ENCODE measurements at places on chromosomes 12 and 14.
A peak's percentile ranks its signal among the peaks of the same experiment; 100 is the strongest.

- no peak for DNase-seq
Observed at GRCh38 chr14:61129168-61129745, 148.2 kb downstream of the SLC38A6 start.

DNA sequence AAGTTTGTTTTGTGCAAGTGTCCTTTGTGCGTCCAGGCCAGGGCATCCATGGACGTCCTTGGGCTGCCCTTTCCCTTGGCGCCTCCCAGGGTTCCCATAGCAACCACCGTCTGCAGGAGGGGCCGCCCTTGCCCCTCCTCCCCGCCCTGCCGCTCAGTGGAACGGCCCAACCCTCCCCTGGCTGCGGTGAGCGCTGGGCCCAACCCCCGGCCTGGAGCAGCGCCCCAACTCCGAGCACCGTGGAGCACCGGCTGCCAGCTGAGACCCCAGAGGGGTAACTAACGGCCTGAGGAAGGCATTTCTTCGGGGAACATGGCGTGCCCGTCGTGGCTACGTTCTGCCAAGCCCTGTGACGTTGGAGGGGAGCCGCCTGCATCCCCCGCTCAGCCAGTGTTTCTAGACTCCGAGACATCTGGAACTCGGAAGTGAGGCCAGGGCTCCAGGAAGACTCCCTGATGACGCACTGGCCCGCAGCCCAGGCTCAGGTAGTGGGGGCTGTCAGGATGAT, 5.3 kb upstream of the ACACB start:
- peak; percentile 23 for DNase-seq

DNA sequence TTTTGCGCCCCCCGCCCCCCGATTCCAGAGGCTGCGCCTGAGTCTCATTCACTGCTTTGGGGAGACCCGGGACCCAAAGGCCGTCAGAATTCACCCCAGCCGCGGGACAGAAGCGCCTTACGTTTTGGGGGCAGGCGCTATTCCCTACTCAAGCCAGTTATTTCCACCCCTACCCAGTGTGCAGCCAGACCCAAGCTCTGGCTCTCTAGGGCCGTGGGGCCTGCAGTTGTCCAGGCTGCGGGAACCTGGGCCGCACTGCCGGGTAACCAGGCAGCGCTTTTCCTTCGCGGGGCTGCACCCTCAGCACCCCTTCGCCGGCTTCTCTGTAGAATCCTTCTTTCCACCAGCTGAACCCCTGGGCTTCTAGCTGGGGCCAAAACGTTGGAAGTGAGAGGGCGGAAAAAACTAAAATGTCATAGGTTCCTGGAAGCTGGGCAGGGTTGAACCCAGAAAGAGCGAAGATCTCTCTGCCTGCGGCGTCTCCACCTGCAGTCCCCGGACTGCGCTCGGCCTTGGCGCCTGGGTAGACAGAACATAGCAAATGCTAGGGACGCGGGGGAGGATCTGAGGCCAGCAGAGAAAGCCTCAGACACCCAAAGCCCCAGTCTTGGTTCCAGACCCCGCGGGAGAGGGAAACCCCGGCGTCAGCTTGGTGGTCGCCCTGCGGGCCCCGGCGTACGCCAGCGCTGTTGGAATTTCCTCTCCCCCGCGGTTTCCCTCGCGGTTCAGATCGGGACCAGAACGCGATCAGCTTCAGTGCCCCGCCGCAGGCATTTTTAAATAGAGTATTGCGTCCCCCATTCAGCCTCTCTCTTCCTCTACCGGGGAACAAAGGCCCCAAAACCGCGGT, 18.3 kb downstream of the TBX3 start:
- no peak for DNase-seq

- DNase-seq = no peak
Observed at GRCh38 chr12:14871247-14871646, 14.4 kb downstream of the MGP start.

DNA sequence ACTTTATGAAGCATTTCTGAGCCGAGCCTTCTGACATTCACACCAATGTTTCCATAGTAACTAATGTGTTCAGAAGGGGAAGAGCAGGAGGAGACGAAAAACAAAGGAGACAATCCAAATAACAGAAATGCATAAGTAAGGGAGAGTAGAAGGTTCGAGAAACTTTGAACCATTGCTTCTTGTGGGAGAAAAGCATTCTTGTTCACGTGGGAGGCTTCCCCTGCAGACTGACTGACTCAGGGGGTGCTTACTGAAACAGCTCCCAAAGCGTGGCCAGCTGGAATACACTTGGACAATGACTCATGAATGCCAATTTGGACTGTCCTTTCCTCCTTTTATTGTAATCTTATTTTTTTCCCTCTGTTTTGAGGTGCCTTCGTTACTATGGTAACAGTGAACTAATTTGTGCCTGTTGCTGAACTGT, 73.9 kb downstream of the NEDD1 start:
- no peak for DNase-seq

DNA sequence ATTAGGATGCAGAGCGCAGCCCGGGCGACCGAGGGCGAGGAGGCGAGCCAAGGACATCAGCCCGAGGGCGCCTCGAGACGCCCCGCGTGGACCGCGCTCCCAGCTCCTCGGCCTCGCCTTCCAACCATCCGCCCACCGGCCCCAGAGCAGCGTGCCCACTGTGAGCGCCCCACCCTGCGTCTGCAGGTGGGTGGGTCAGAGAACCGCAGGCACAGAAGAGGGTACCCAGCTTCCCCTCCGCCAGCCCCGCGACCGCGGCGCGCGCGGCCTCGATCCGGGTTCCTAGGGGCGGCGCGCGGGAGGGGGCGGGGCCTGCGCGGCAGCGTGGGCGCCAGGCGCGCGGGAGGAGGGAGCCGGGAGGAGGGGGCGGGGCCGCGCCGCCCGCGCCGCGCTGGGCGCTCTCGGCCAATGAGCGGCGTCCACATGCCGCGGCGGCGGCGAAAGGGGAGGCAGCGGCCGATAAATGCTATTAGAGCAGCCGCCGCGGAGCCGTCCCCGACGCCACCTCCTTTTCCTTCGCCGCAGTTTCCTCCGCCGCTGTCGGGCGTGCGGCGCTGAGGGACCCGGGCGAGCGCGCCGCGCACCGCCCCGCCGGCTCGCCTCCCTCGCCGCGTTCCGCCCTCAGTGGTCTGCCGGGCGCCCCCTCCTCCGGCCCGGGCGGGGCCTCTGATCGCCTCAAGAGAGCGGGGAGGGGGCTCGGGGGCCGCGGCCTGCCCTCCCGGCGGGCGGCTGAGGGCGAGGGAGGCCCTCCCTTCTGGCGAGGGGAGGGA, at the start of gene ATP2A2:
Gene ATP2A2 (plus strand): TSS at position 469 of the 770 bp plus-strand sequence. CDS start 543 bp downstream, outside the sequence.
- peak; percentile 92 for DNase-seq

DNA sequence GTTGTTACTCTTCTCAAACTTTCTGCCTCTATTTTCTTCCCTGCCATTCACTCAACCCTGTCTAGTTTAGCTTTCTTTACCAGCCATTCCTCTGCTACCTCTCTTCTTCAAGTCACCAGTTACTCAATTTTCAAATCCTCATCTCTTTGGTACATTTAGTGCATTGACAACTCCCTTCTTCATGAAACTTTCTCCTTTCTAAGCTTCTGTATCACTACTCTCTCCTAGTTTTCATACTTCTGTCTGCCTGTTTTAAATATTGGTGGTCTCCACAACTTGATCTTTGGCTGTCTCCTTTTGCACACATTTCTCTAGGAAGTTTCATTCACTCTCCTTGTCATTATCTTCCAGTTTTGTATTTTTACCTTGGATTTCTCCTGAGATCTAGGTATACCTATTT, 6.0 kb downstream of the LEMD3 start:
- no peak for DNase-seq

GRCh38 chr14:90743425-90743824, 72.8 kb downstream of the TTC7B start:
- no peak for DNase-seq

- no peak for DNase-seq
Observed at GRCh38 chr14:54186821-54187763, 209.7 kb upstream of the CDKN3 start.

DNA sequence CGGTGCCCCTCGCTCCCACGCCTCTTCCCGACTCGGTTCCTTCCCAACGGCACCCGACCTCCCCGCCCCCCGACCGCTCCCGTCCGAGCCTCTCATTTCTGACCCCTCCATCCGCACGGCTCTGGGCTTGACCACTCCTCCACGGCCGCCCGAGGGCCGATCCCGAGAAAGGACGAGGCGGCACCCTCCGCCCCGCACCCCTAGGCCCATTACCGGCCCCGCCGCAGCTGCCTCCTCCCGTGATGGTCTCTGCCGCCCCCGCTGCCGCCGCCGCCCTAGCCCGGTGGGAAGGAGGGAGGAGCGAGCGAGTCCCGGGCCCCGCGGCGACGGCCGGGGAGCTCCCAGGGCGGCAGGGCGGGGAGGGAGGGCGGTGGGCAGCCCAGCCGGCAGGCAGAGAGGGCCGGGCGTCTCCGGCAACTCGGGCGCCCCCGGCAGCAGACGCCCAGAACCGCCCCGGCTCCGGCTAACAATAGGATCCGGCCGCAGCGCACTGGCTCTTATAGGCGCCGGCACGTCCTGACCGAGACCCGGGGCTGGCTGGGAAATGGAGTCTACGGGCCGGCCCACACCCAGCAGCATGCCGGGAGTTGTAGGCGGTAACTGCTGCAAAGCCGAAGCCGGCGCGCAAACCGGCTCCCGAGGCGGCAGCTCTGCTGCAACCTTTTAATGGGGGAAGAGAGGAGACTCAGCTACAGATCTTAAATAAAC, at the start of gene CSRNP2:
Gene CSRNP2 (minus strand): TSS at position 471 of the 708 bp plus-strand sequence. CDS start 7,035 bp downstream, outside the sequence.
- DNase-seq = peak; percentile 97

DNA sequence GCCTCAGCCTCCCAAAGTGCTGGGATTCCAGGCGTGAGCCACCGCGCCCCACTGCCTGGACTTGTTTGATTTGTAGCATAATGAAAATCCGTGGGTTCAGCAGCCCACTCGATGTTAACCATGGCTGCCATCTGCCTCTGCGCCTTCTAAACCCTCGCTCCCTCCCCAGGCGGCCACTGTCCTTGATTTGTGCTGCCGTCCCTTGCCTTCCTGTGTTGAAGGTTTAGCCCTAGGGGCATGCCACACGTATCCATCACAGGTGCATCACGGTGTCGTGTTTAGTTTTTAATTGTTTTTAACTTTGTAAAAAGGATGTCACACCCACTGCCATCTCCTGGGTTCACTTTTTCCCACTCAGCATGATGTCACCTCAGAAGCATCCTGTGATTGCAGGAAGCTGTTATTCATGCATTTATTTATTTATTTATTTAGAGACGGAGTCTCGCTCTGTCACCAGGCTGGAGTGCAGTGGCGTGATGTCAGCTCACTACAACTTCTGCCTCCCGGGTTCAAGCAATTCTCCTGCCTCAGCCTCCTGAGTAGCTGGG, 24.5 kb upstream of the ULK1 start:
- peak; percentile 8 for DNase-seq

GRCh38 chr14:68195126-68195525, 375.5 kb downstream of the RAD51B start:
- no peak for DNase-seq

GRCh38 chr12:93714382-93714781, 37.2 kb downstream of the CRADD start:
- no peak for DNase-seq

GRCh38 chr12:120938496-120938895, 34.3 kb upstream of the SPPL3 start:
- DNase-seq = no peak

DNA sequence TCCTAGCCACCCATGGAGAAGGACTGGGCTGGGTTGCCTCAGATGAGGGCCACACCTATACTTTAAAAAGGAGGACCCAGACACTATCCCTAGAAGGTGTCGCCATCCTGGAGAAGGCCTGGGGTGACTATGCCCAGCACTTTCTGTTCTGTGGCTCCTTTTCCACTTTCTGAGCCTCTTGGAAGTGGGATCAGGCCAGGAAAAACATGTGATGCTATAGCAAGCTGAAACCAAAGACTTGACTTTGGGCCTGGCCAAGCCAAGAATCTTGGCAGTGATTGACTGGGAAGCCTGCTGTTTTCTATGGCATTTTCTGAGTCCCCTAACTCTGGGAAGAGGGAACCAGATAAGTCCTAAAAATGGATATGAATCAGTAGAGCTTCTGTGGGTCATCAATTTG, 332.3 kb downstream of the ZFP36L1 start:
- DNase-seq = no peak

GRCh38 chr12:48997719-48998496, 1.3 kb downstream of the DDN start:
- no peak for DNase-seq

GRCh38 chr12:32470936-32471470, 71.6 kb downstream of the FGD4 start:
- DNase-seq = no peak

DNA sequence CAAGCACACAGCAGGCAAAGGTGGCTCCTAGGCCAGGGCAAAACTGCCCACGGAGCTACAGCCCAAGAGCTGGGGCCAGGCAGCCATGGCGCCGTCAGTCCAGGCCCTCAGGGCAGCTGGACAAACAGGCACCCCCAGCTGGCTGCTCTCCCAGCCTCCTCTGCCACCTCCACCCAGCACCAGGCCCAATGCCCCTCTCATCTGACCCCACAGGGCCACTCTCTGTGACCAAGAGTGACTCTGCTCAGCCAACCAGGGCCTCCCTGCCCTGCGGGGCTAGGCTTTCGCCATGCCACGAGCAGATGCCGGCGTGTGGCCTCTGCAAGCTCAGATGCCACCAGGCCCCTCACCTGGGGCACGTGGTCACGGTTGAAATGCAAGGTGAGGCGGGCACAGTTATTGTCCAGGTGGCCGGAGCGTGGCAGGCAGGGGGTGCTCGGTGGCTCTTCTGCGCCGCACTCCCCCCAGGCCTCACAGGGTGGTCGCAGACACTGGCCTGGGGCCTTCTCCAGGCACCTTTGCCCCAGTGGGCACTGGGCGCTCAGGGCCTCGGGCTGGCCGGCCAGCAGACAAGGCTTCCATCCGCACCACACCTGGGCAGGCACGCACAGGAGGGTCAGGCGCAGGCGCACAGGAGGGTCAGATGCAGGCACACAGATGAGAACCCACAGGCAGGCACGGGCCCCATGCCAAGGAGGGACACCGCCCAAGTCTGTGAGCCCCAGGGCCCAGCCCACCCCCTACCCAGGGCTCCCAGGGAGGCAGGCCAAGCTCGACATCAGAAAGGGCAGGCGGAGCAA, 23.0 kb downstream of the JAG2 start:
- DNase-seq = no peak

DNA sequence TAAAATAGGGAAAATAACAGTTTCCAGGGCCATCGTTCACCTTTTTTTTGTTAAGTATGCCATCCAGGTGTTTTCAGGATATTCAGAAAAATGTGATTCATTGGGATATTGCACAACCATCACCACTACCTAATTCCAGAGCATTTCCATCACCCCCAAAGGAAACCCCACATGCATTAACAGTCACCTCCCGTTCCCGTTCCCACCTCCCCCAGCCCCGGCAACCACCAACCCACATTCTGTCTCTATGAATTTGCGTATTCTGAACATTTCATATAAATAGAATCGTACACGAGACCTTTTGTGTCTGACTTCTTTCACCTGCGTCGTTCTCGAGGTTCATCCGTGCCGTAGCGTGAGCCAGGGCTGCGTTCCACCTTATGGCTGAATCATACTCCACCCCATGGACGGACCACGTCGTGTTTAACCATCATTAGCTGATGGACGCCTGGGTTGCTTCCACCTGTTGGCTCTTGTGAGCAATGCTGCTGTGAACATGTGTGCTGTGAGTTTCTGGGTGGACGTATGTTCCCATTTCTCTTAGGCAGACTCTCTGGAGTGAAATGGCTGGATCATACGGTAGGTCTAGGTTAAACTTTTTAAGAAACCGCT, 51.0 kb upstream of the NCOR2 start:
- no peak for DNase-seq

GRCh38 chr14:102518063-102518648, 8.6 kb upstream of the ANKRD9 start:
- no peak for DNase-seq

GRCh38 chr12:77308056-77308455, 242.7 kb upstream of the E2F7 start:
- DNase-seq = no peak

- DNase-seq = no peak
Observed at GRCh38 chr12:65892841-65893251, 68.6 kb downstream of the HMGA2 start.

Data from HEK293T (cell line).